Stimulated activated CD8-positive, alpha-beta memory T cell treated with anti-CD3 and anti-CD28 coated beads, Interleukin-2, amount 100 ng/mL, for 1 hour (primary cell): ENCODE measurements at places on chromosomes 3 and 15.

GRCh38 chr15:69881302-69881670 is 216.4 kb downstream of the TLE3 start:
- DNase-seq: no peak

DNA sequence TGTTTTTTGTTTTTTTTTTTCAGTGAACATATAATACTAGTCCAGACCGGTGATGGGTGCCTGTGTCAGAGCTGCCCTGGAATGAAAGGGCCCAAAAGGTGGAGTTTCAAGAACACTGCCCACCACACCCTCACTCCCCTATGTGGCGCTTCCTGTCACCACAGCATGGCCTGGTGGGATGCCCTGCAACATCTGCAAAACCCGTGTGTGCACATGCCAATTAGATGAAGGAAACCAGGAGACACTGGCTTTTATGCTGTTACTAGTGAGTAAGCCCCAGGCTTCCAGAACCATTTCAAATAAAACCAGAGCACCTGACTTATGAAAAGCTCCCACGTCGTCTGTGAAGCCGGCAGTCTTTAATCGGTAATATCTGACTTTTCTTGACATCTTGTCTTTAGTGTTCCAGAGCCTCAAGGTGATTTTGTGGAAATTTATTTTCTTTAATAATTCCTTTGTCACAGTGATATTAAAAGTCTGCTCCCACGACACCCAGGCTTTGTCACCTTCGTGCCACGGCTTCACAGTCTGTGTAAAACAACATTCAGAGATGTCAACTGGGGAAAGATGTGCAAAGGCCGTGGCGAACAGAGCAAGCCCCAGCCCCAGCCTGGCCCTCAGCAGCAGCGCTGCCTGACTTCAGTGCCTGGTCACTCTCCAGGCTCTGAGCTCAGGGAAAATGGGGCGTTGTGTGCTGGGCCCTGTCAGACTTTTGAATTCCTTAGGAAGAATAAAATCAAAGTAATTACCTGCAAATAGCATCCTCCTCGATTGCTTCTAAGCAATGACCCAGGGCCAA is 6.4 kb downstream of the CFAP92 start:
- no peak for DNase-seq

DNA sequence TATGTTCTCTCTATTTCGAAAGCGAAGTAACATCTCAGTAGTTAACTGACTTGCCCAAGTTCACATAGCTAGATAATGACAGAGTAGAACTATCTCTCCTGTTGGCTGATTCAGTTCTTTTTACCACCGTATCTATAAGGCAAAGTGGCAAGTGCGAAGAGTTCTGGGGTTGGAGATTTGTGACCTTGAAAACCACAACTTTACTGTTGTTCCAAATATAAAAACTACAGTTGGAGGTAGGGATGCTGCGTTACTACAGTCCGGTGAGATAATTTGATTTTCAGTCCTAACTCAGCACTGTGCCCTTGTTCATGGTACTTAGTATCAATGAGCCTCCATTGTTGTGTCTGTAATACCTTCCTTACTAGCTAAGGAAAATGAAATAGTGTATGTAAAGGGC is 71.2 kb upstream of the GOLGA8B start:
- no peak for DNase-seq

DNA sequence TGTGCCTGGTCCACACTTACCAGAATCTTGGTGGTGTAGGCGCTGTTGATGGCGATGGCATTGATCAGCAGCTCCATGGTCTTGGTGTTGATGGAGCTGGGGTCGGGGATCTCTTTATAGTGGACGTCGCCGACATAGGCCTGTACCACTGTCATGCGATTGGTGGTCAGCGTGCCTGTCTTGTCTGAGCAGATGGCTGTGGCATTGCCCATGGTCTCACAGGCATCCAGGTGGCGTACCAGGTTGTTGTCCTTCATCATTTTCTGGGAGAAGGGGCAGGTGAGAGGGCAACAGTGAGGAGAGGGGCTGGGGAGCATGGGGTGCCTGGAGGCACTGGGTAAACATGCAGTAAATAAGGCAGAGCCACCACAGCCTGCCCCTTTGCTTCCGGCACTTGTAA is 50.9 kb upstream of the SEC13 start:
- DNase-seq: no peak

DNA sequence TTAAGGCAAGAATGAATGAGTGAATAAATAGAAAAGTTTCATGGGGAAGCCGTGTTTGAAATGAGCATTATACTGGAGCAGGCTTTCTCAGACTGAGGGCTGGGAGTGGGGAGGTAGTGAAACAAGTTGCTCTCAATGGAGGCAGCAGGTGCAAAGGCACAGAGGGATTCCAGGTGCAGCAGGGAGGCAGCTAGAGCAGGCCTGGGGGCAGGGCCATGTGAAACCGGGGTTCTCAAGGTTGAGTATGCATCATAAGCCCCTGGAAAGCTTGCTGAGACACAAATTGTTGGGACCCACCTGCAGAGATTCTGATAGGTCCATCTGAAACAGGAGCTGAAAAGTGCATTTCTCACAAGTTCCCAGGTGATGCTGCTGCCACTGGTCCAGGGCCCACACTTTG is 45.3 kb downstream of the BFSP2 start:
- DNase-seq: no peak

DNA sequence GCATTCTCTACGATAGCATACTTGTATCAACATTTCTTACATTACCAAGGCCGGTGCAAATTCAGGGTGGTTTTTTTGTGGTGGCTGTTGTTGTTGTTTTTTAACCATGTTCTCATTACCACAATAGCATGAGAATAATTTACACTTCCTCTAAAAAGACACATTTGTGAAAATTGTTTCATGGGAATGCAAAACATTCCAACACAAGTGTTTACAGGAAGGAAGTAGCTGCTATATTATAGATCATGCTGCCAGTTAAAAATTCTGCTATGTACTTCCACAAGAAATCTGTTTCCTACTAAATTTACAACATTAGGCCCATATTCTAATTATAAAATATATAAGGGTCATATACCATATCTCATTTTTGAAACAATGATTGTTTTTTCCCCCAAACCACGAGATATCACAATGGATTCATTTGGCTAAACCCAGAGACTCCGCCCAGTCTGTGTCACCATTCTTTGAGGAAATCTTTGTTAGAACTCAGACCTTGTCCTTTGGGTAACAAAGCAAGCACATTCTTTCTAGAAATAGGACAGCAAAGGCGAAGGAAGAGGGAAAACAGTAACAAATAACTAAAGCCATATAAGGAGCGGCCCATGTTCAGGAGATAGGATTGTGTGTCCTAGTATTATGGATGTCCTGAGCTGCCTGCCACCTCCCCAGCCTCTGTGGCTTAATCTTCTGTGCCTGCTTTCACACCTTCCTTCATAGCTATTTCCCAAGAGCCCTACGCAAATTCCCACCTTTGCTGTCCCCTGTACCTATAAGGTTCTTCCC is 60.1 kb downstream of the UACA start:
- DNase-seq: no peak

DNA sequence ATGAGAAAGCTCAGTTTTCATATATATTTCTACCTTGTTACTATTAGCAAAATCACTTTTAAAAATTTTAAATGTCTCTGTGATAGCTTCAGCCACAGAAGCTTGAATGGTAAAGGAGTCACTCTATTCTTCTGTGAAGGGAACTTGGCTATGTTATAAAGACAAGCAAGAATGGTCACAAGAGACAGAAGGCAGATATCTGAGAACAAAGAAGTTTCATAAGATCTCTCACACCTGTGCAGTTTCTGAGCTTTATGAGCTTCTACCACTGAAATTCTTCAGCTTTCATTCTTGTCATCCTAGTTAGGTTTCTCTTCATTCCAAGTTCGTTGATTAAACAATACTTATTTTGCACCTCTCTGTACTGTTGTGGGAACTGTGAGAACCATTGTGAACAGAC is 853.4 kb downstream of the IGSF11 start:
- DNase-seq: no peak

- DNase-seq: no peak
These were observed 110.3 kb downstream of the MFSD1 start for GRCh38 chr3:158912188-158912587.

DNA sequence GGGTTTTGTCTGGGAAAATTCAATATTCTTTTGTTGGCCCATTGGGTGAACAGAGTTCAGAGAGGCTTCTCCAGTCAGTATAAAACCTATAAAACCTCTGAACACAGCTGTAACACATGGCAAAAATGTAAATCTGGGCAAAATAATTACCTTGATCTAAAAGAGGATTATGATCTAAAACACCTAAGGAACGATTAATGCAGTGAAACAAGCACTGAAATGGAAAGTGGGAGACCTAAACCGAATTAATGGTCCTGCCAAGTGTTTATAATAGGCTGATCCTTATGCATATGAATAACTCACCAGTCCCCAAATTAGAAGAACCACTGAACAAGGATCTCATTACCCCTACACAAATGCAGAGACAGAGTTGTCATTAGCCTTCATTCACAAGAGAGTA is 32.6 kb downstream of the AVEN start:
- DNase-seq: no peak

- no peak for DNase-seq
These were observed 102.9 kb downstream of the CACNA1D start for GRCh38 chr3:53597136-53597915.

GRCh38 chr15:20407553-20407952 is 134.0 kb downstream of the GOLGA6L6 start:
- no peak for DNase-seq

- DNase-seq: no peak
These were observed 39.8 kb downstream of the PXYLP1 start for GRCh38 chr3:141271279-141272030.

DNA sequence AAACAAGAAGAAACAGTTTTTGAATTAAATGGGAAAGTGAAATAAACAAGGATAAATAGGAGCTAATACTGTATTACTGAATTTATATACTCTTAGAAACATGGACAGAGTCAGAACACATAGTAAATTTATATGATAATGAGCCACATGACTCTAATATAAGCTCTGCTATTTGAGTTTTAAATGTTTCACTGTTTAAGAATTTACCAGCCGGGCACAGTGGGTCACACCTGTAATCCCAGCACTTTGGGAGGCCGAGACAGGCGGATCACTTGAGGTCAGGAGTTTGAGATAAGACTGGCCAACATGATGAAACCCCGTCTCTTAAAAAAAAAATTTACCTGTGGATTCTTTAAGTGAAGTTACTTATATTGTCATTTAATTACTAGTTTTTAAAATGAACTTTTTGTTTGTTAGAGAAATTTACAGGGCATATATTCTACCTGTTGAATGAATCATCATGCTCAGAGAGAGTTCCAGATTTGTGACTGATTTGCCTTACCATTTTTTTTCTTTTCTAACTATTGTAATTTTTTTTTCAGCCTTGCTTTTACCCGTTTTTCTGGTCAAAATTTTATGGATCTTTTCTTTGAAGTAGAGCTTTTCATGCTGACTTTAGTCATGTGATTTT is 125.7 kb downstream of the TCF12 start:
- DNase-seq: no peak

GRCh38 chr3:187042346-187042745 is 97.0 kb downstream of the RPL39L start:
- no peak for DNase-seq

DNA sequence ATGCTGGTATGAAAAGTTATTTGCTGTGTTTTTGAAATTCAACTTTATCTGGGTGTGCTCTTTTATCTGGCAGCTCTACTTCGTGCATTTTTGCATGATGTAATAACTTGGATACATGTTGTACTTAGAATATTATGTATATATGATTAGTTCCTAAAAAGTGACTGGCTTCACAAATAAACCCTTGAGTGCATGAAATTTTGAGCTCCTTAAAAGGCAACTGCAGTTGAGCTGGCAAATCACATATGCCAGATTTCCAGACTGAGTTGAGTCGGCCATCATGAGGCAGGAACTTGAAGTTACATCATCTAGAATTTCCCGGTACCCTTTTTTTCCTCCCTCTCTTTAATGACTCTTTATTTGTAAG is 162.5 kb downstream of the FNDC3B start:
- no peak for DNase-seq

GRCh38 chr15:62588938-62589670 is 424.0 kb upstream of the C2CD4B start:
- DNase-seq: no peak

DNA sequence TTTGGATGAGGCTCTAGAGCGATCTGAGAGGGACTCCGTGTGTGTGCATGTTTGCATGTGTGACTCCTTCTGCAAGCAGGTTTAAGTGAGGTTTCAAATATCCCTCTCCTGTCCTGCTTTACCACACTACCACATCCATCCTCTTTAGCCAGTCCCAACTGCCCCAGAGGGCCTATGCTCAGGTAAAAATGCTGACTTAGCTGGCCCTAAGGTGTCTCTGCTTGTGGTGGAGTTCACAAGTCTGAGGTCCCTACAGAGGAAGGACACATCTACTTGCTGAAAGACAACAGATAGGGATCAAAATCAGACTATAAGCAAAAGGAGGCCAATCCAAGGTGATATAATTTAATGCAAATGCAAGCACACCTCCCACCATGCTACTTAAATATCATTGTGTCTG is 87.2 kb downstream of the B3GNT5 start:
- DNase-seq: no peak

DNA sequence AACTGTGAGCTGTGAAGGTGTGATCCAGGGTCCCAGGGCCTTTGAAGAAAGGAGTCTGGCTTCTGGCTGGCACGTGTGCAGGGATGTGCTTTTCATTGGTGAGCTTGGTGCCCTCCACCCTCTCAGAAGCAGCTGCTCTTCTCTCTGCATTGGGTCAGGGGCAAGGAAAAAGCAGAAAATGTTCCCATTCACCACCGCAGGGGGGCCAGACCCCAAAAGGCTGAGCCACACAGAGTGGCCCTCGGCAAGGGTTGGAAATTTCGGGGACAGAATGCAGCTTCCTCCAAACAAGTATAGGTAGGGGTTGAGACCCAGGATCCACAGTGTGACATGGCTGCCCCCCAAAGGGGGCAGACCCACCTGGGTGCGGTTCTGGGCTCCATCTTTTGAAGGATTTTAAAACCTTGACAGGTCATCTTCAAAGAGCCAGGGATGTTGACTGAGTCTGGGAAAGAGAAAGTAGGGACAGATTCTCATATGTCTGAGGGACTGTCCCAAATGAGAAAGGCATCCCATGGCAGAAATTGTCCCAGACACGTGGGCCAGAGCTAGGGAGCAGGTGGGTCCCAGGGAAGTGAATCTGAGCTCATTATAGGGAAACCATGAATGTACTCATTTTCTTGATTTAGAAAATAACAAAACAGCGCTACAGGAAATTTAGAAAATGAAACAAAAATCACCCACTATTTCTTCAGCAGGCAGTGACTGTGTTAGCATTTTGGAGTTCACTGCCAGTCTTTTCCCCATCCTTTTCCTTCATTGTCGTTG is 2.7 kb downstream of the CSK start:
- DNase-seq: no peak

GRCh38 chr3:78847203-78847602 is 920.6 kb downstream of the ROBO1 start:
- no peak for DNase-seq

- no peak for DNase-seq
These were observed 10.8 kb downstream of the TF start for GRCh38 chr3:133756716-133757694.
